ENCODE measurements at places on chromosomes 6 and 20.

- DNase-seq, result no peak
Observed at GRCh38 chr6:138493413-138493812, 5.9 kb downstream of the NHSL1 start.

DNA sequence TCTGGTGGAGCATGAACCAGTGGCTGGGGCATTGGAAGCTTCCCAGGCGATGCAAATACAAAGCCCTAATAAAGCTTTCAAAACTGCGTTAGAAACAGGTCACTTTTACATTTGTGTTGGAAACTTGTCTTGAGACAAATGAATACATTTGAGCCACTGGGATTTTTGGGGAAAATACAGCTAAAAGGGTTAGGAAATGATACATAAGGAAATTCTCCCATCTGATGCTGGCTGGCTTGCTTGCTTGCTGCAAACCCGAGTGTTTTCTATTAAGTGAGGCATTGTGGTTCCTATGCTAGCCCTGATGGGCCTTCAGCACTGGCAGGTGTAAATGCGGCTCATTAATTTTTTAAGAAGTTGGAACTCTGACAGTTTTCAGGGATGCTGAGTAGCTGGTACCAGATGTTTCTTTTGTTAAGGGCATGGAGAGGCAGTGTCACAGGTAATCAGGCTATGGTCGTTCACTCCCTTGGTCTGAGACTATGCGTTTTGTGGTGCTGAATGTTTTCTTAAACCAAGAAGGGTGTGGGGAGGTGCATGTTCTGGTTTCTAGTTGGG lies 35.2 kb downstream of the RREB1 start:
- DNase-seq, result no peak

- DNase-seq, result no peak
Observed at GRCh38 chr6:100465701-100466409, 1.1 kb upstream of the SIM1 start.

DNA sequence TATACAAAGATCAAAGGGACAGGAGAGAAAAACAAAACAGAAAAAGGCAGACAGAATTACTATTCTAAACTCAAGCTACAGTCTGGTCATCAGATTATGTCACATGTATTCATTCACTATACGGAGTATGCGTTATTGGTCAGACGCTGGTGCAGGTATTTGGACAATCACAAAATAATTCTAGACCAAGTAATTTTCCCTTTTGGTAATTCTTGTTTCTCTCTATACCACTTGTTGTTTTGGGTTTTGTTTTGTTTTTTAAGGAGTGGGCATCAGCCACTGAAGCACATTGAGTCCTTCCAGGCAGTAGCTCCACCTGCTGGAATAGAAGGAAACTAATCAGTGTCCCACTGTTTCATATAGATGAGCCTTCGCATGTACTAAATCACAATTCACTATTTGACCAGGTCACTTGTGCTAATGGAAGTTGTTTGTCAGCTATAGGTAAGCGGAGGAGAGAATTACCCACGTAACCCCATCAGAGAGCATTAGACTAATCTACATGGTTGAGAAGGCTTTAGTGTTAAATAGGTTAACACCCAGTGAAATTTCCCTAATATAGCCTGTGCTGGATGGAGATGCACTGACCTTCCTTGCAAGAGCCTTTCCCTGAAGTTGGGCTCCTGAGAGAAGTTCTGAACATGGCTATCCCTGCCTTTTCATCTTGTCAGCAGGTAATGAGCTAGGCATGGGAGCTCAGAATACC lies 77.9 kb downstream of the TNFAIP3 start:
- DNase-seq, result peak; percentile 61

DNA sequence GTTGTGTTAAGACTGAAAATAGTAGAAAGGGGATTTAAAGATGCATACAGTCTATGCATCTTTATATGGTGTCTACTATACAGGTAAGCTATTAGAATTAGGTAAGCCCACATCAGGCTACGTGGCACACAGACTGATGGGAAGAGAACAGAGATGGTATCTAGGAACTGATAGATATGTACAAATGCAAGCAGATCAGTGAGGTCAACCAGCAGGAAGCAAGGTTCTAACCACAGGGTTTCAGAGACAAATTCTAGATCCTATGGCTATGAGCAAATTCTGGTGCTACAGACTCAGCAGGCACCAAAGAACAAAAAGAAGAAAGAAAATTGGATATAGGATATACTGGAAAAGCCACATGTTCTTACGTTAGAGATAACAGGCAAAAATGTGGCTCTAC lies 110.6 kb downstream of the TRDN start:
- DNase-seq, result no peak

DNA sequence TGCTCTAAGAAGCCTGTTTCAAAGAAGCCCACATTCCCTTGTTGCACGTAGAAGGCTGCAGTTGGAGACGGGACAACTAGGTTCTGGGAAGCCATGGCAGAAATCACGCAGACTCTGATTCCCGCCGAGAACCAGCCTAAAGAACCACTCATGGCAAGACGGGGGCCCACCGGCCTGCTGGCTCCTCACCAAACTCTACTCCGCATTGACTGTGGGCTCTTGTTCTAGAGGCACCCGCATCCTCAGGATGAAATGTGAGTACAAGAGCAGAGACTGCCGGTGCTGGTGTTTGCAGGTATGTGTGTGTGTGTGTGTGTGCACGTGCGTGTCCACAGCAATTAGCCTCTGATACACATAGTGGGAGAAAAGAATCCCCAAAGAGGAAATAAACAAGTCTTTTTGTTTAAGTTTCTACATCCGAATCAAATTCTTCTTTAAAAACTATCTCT lies 42.3 kb upstream of the NR2E1 start:
- DNase-seq, result no peak

- DNase-seq, result no peak
Observed at GRCh38 chr6:166752097-166752496, 125.0 kb upstream of the RPS6KA2 start.
